Tongue (tissue), 3 donors: ENCODE measurements at places on chromosomes 11 and 22.

- peak; percentile 69 for DNase-seq
Measured at GRCh38 chr22:36221799-36222751, 17.3 kb downstream of the APOL2 start.

- no peak for DNase-seq
Measured at GRCh38 chr11:330694-331357, 10.2 kb upstream of the IFITM3 start.

GRCh38 chr11:40062616-40063015 lies 1396.8 kb downstream of the LRRC4C start:
- no peak for DNase-seq

- DNase-seq, result no peak
Measured at GRCh38 chr11:92449222-92449621, 224.6 kb downstream of the FAT3 start.

DNA sequence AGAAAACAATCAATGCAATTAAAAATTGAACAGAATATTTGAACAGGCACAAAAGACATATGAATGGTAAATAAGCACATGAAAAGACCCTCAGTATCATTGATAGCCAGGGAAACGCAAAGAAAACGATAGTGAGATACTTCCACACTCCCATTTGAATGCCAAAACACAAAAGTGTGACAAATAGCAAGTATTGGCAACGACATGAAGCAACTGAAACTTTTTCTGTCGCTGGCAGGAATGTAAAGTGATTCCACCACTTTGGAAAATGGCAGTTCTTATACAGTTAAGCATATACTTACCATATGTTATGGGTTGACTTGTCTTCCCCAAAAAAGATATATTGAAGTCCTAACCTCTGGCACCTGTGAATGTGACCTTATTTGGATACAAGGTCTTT lies 62.9 kb upstream of the NAV2 start:
- DNase-seq, result no peak

- DNase-seq, result peak; percentile 5
Measured at GRCh38 chr11:13608656-13609055, 59.8 kb upstream of the FAR1 start.
